ENCODE measurements at places on chromosomes 6 and 20.

- no peak overlapping the region for H3K4me3 ChIP-seq
- H3K27ac ChIP-seq = no peak overlapping the region
- H3K4me1 ChIP-seq = peaks cover 5% of the 10 kb centered on the region
- H3K36me3 ChIP-seq = no peaks in the 10 kb centered on the region
These were observed 369.0 kb downstream of the PREX1 start for GRCh38 chr20:48458601-48459385.

DNA sequence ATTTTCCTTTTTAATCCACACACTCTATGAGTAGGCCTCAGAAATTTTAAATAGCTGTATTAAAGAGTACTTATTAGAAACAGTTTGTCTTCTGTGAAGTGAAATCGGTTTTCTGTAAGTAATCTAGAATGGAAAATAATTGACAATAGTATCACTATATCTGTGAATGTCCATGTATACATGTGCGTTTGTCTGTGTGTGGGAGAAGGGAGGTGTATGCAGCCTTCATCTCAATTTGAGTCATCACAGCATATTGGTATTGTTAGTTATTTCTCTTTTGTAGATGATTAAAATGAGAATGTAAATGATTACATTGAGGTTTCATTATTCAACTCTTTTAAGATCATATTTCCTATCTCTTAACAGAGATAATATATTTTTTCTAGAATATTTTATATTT, 206.0 kb downstream of the EYS start:
- no peaks in the 10 kb centered on the region for H3K4me1 ChIP-seq
- no peaks in the 10 kb centered on the region for H3K36me3 ChIP-seq
- H3K27me3 ChIP-seq = no peaks in the 10 kb centered on the region
- H3K4me3 ChIP-seq = no peak overlapping the region

GRCh38 chr20:50259705-50260478, 69.3 kb downstream of the CEBPB start:
- H3K4me3 ChIP-seq = no peak overlapping the region
- H3K36me3 ChIP-seq = no peaks in the 10 kb centered on the region
- H3K27me3 ChIP-seq = no peaks in the 10 kb centered on the region
- H3K27ac ChIP-seq = no peak overlapping the region
- no peak for DNase-seq

GRCh38 chr6:16420337-16420714, 181.9 kb downstream of the GMPR start:
- no peak overlapping the region for H3K27ac ChIP-seq
- H3K36me3 ChIP-seq = no peaks in the 10 kb centered on the region
- H3K27me3 ChIP-seq = no peaks in the 10 kb centered on the region
- peaks cover 8% of the 10 kb centered on the region for H3K4me1 ChIP-seq
- no peak for DNase-seq

DNA sequence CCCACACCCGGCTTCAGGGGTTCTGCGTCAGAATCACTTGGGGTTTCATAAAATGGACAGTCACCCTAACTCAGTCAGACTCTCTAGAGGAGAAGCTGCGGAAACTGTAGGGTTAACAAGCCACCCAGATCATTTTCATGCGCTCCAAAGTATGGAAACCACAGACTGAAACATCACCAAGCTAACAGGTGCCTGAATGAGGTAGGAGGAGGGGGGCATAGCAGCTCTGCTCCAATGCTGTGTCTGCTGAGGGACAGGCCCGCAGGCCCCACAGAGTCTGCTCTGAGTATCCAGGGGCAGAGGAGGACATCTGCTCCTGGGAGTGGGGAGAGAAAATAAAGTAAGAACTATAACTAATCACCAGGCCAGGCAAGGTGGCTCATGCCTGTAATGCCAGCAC, 97.1 kb upstream of the AKAP12 start:
- peaks cover 5% of the 10 kb centered on the region for H3K4me1 ChIP-seq
- no peaks in the 10 kb centered on the region for H3K27me3 ChIP-seq
- H3K4me3 ChIP-seq = no peak overlapping the region
- no peak overlapping the region for H3K27ac ChIP-seq

- H3K27me3 ChIP-seq = peaks cover 63% of the 10 kb centered on the region
- H3K36me3 ChIP-seq = no peaks in the 10 kb centered on the region
- peaks cover 21% of the 10 kb centered on the region for H3K4me1 ChIP-seq
- no peak overlapping the region for H3K27ac ChIP-seq
These were observed 2.9 kb upstream of the SOX18 start for GRCh38 chr20:64052326-64052722.

DNA sequence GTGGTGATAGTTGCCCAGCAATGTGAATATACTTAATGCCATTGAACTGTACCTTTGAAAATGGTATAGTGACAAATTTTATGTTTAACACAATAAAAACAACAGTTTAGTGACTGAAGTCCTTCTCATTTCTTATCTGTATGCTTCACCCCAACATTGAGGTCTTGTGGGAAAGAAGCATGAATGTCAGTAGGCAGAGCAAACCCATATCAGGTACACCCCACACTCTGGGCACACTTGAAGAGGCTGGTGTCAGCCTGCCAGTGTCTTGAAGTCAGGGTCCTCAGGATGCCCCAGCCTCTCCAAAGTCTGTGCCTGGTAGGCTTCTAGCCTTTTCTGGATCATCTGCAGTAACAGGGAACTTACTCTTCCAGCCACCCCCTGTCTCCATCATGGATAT, 51.2 kb downstream of the CD164 start:
- no peak for DNase-seq
- no peak overlapping the region for H3K27ac ChIP-seq
- H3K4me1 ChIP-seq = peaks cover 3% of the 10 kb centered on the region
- H3K36me3 ChIP-seq = no peaks in the 10 kb centered on the region

DNA sequence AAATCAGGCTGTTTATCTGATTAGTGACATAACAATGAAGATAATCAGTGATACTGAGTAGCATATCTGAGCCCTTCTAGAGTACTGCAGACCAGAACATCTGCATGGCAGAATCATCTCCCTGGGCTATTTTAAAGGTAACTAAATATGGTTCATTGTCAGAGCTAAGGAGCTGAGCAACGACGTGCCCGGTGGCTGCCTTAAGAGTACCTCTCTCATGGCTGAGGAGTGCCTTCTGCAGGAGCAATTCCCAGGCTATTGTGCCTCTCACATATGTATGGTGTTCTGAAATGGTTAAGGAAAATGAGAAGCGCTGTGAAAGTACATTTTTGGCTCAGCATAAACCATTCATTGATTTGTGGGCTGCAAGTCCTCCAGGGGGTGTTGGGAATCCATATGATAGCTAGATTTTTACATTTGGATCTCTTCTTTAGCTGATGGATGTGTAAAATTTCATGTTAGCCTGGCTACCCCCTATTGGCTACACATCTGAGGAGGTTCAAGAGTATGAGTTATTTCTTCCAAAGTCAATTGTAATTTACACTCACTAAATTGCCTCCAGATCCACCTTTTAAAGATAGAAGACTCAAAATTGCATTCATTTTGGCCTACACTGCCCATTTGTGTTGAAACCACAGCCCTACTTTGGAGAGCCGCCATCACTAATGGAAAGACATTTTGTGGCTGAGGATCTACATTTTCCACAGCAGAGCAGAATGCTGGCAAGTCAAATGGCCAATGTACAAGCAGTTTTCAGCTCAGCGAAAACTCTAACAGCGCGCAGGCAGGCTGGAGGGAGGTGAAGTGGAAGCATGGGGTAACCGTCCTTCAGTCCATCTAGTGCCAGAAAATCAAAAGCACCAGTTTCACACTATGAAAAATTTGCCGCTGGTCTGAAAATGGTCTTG, 198.0 kb downstream of the SIM1 start:
- no peak overlapping the region for H3K27ac ChIP-seq
- DNase-seq = no peak
- no peak overlapping the region for H3K4me3 ChIP-seq
- no peaks in the 10 kb centered on the region for H3K27me3 ChIP-seq
- no peaks in the 10 kb centered on the region for H3K36me3 ChIP-seq
- H3K4me1 ChIP-seq = no peaks in the 10 kb centered on the region

- no peaks in the 10 kb centered on the region for H3K4me1 ChIP-seq
- no peak overlapping the region for H3K4me3 ChIP-seq
- H3K36me3 ChIP-seq = peaks cover 5% of the 10 kb centered on the region
- no peaks in the 10 kb centered on the region for H3K27me3 ChIP-seq
These were observed 7.1 kb upstream of the ATP9A start for GRCh38 chr20:51775241-51775640.

DNA sequence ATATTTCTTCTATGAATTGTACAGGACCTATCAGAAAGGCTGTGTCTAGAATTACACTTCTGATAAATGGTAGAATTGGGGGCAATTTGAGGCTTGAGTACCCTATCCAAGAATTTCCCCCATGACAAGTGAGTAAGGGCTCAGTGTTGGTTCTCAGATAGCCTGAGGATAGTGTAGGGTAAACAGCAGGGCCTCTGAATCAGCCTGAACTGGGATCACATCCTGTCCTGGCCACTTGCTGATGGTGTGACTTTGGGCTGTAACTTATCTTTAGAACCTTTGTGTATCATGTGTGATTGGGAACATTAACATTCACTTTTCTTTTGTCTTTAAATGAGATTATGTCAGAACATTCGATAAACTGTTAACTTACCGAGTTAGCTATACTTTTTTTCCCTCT, 151.0 kb downstream of the CLIC5 start:
- H3K36me3 ChIP-seq = no peaks in the 10 kb centered on the region
- no peak overlapping the region for H3K27ac ChIP-seq
- DNase-seq = no peak
- H3K4me1 ChIP-seq = no peaks in the 10 kb centered on the region

- H3K27me3 ChIP-seq = no peaks in the 10 kb centered on the region
- H3K27ac ChIP-seq = no peak overlapping the region
- H3K4me1 ChIP-seq = no peaks in the 10 kb centered on the region
- no peak overlapping the region for H3K4me3 ChIP-seq
- no peaks in the 10 kb centered on the region for H3K36me3 ChIP-seq
These were observed 237.7 kb downstream of the FOXA2 start for GRCh38 chr20:22346716-22347115.

DNA sequence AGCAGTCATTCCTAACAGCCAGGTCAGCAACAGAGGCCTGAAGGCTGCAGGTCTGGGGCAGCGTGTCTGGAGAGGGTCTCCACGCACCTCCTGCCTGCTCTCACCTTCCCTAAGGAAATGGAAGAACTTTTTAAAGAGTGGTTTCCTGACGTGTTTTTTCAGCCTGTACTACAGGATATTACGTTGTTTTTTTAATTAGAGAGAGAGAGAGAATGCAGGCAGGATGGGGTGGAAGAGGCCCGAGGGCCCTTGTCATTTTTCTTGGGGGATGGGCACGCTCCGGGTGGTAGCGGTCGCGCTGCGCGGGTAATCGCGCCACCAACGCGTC, 2.1 kb downstream of the DLL1 start:
- peaks cover 60% of the 10 kb centered on the region for H3K4me1 ChIP-seq
- H3K27ac ChIP-seq = no peak overlapping the region

GRCh38 chr20:16860914-16861313, 112.8 kb downstream of the OTOR start:
- DNase-seq = no peak
- H3K27me3 ChIP-seq = no peaks in the 10 kb centered on the region
- H3K4me3 ChIP-seq = no peak overlapping the region
- H3K36me3 ChIP-seq = no peaks in the 10 kb centered on the region
- H3K27ac ChIP-seq = no peak overlapping the region
- H3K4me1 ChIP-seq = no peaks in the 10 kb centered on the region

GRCh38 chr20:32463642-32464400, 105.7 kb downstream of the ASXL1 start:
- peak overlapping the region; percentile 49 for H3K27ac ChIP-seq
- no peak for DNase-seq
- H3K36me3 ChIP-seq = peaks cover 2% of the 10 kb centered on the region
- no peaks in the 10 kb centered on the region for H3K27me3 ChIP-seq
- H3K4me1 ChIP-seq = peaks cover 17% of the 10 kb centered on the region

All from neuronal stem cell (in vitro differentiated cells).